ENCODE measurements at places on chromosomes 3 and 15.

GRCh38 chr3:159785273-159785708 is 203.3 kb upstream of the IL12A start:
- DNase-seq, result no peak

DNA sequence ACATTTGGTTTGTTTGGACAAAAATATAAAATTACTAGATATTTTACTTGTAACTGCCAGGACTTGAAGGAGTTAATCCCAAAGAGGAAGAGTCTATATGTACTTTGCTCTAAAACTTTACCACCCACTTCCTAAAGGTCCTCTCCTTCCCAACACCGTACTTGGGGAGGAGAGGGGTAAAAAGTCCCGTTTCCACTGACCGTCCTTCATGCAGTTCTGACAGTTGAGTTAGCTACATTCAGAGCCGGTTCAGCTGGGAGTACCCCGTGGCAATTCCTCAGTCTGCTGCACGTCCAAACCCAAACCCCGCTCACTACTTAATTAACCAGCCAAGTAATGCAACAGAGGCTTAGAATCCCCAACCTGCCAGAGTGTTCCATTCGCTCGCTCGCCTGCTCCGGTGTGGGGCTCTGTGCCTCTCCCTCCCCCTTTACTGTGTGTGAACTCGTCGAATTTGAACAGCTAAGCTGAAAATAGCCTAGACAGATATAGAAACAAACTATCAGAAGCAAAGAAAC is 519.7 kb downstream of the FOXP1 start:
- peak; percentile 35 for DNase-seq

DNA sequence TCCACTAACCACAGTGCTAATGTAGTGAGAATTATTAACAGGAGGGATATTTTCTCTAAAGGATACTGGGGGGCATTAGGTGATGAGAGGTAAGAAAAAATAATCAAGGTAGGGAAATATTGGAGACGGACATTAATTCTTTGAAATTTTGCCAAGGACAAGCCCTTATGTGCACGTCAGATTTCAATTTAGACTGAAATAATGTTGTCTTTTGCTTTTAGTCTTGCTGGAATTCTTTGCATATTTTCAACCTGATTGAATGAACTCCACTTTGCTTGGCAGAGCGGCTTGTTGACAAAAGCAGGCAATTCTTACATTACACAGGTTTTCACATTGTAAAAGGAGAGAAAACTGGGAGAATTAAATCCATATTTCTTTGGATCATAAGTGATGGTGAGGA is 25.0 kb upstream of the C3orf52 start:
- no peak for DNase-seq

DNA sequence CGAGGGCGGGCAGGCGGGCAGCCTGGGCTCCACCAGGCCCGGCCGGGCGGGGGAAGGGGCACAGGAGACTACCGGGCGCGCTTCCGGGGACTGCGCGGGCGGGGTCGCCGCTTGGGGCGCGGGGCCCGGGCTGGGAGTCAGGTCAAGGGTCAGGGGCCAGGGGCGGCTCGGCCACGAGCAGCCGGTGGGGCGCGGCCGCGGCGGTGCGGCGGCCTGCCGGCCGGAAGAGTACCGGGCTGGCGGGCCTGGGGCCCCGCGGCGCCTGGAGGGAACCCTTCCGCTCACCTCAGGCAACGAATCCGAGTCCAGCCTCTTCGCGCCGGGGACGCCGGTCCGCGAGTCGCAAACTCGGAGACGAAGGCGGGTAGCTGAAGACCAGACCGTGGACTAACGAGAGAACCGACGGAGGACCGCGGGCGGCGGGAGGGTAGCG is 225 bp downstream of the RHOA start:
- DNase-seq, result no peak

DNA sequence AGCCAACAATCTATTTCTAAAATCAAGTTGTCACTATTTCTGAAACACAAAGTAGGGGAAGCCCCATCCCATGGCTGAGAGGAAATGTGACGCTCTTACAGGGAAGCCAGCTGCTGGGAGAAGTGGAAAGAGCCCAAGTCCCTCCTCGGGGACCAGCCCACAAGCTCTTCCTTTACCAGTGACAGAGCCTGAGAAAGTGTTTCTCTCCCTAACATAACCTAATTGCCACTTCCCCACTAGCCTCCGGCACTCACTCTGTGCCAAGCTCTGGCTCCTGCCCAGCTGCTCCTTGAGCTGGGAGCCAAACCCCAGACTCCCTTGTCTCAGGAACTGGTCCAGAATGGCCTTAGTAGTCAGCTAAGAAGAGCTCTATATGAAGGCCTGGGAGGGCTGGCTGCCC is 42.9 kb downstream of the TNFAIP8L3 start:
- no peak for DNase-seq

DNA sequence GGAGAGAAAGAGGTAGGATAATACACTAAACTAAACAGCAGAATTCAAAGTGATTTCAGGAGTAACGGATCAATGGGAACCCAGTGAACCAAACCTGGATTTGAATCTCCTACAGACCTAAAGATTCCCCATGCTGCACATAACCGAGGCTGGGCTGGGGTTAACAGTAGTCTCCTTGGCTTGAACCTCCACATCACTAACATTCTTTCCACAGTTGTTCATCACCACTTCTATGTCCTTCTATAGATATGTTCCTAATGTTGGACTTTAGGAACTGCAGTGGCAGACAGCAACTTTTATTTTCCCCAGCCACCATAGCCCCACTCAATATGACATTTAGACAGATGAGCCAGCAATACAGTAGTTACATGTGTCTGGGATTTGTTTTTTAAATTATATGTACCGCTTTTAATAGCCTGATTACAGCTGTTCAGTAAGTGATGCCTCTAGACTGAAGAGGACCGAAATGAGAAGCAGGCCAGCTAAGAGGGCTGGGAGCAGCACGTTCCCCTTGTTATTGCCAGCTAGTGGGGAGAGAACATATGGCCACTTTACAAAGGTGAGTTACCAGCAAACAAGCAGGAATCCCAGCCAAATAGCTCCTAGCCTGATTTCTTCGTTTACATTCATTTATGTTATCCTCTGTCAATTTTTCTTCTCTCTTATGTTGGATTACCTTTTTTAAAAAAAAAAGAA is 472.6 kb upstream of the CDIN1 start:
- no peak for DNase-seq

DNA sequence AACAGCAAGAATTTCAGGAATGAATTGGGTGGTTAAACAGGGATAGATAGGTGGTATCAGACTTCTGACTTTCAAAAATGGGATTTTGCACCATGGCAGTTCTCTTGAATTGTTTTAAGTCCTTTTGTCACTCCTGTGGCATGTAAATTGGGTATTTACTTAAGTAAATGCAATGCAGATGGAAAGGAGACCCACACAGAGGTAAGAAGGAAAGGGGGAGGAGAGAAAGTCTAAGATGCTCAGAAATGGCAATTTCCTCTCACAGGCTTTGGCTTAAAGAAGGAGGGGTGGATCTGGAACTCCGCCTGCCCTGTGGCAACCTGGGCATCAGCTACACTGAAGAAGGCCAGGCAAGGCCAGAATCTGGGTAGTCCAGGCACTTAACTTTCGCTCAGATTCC is 197.1 kb upstream of the UBE2E1 start:
- DNase-seq, result no peak

- peak; percentile 22 for DNase-seq
Observed at GRCh38 chr3:67655364-67656121, 1.1 kb upstream of the SUCLG2 start.

DNA sequence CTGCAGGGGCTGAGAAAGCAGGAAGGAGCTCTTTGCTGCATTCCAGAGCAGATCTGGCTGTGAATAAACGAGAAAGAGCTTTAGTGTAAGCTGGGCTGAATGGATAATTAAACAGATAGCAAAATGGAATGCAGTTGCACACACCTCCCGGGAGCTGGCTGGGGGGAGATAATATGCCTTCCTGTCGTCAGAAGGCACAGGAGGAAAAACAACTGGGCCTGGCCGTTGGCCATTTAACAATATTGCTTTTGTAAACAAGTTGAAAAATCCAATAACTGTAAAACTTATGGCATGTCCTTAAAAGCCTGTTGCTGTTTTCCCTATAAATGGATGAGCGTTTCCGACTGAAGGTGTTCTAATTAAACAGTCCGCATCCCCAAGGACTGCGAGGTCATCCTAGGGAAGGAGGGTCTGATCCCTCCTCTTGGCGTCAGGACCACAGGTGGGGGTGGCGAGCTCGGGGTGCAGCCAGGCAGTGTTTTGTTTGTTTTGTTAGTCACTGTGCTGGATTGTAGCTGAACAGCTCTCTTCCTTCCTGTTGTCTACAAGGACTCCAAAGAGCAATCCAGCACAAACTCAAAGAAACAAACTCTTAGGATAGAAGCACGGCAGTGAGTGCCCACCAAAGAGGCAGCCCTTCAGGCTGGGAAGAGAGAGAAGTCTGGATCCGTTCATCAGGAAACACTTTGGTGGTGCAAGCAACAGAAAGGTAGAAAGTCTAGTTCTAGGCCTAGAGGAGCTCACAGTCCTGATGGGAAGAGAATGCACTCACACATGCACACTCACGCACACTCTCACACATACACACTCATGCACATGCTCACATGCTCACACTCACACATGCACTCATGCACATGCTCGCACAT is 133.4 kb upstream of the SMAD3 start:
- no peak for DNase-seq

DNA sequence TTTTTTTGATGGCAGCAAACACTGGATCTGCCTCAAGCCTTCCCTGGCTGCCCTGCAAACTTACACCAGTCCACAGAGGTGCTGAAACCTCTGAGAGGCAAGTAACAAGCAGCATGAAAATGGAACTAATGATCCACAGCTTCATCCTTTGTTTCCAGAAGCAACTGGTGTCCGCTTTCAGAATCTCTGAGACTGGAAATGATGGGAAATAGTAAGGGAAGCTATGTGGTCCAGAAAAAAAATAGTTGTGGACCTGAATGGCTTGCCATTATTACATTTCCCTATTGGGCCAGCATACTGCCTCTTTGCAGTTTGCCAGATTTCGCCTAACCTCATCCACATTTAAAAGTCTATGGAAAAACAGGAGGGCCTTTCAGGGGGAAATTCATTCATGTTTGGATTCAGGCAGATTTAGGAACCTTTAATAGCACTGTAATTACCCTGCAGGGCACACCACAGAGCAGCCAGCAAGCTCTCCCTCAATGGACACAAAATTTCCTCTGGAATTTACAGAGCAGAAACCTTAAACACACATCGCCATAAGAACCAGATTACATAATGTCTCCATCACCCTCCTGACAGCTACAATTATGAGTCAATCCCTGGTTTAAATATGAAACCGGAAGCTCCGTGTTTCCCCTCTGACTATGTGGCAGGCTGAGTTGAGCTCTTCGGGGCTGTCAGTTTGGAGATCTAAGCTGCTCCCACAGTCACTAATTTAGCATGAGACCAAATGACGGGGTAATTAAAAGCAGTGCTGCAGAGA is 134.4 kb downstream of the TMCO5A start:
- no peak for DNase-seq

DNA sequence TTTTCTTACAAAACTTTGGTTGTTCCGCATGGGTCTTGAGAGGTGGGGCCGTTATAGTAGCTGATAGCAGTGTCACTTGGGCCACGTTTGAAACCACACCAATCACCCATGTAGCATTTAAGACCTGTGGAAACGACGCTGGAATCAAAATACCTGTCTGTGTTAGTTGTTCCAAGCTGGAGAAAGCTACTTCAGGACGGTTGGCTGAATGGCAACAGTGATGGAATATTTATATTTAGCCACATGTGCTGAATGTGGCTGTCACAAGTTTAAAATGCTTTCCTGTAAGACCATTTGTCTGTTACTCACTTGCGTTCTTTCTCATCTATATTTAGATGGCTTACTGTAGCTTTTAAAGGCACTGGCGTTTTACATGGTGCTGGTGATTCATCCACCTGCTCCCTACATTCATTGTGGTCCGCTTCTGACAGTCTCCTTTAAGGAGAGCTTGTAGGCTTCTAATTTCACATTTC is 1.4 kb downstream of the DNAJA4 start:
- no peak for DNase-seq

DNA sequence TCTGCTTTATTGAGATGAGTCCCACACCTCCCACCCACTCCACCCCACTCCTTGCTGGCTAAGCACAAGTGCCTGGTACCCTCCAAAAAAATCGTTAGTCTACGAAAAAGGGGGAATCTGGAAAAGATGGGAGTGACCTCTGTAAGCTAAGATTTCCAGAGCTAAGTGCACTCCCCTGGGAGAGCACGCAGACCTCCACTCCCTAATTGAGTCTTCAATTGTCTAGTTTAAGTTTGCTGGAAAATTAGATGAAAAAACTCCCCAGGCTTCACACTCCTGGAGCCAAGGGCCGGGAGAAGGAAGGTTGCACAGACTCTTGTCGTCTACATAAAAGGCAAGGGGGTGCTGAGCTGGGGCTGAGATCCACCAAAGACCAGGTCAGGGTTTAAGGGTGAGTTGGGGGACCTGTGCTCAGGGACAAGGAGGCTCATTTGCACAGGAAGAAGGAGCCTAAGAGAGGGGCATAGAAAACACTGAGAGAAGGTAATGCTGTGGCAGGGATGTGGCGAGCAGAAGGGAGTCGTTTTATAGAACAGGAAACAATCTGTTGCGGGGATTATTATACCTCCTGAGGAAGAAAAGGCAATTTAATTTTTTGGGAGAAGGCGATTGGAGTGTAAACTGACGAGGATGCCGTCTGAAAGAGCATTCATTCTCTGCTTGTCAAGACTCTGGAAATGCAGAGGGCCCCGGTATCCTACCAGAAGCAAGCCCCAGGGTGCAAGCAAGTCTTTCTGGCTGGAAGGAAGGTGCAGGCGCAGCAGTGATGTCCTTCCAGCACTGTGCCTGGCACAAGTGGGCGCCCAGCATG is 126.5 kb upstream of the DLG1 start:
- no peak for DNase-seq

DNA sequence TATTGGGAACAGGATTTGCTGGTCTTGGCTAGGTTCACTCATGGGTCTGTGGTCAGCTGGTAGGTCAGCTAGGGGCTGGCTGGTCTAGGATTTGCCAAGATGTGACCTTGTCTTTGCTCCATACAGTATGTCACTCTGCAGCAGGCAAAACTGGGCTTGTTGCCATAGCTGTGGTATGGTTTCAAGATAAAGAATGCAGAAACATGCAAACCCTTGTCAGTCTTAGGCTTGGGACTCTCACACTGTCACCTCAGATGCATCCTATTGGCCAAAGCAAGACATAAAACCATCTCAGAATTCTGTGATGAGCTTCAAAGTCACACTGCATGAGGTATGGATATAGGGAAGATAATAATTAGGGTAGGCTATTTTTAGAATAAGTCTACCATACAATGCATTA is 66.6 kb upstream of the TBC1D5 start:
- DNase-seq, result no peak

DNA sequence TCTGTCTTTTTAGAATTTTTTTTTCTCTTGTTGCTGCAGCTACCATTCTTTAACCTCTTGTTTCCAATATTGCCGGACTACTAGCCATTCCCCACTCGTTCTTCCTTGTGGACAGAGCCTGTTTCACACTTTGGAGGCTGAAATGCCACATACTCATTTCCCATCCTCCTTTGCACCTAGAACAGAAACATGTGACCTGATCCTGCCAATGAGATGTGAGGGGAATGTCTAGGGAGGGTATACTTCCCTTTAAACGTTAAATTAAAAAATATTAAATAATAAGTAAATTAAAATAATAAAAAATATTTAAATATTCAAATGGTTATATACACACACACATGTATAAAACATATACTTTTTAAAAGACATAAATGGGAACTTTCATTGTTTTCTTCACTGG is 20.6 kb upstream of the MDFIC2 start:
- no peak for DNase-seq

- no peak for DNase-seq
Observed at GRCh38 chr3:33881156-33882064, 83.0 kb downstream of the PDCD6IP start.

- no peak for DNase-seq
Observed at GRCh38 chr15:62672268-62672667, 370.3 kb upstream of the TPM1 start.
